Heart right ventricle (tissue), 16 donors: ENCODE measurements at places on chromosomes 5 and 9. TPM values are rescaled to one million over a fixed set of nuclear protein-coding genes. Genes with fewer than 3 reads are reported as not detected.

SPATA31C1 gene
- total RNA-seq = not detected

FAM221B gene
- total RNA-seq = not detected

PCDHA1 gene
- not detected for total RNA-seq

LIFR gene
- total RNA-seq = 34.7 TPM

SHOC1 gene
- not detected for total RNA-seq

PTGS1 gene
- total RNA-seq = 2.3 TPM

IFNA8 gene
- not detected for total RNA-seq

GRCh38 chr5:56102889-56103288, 108.1 kb upstream of the IL6ST start:
- DNase-seq = no peak

DNA sequence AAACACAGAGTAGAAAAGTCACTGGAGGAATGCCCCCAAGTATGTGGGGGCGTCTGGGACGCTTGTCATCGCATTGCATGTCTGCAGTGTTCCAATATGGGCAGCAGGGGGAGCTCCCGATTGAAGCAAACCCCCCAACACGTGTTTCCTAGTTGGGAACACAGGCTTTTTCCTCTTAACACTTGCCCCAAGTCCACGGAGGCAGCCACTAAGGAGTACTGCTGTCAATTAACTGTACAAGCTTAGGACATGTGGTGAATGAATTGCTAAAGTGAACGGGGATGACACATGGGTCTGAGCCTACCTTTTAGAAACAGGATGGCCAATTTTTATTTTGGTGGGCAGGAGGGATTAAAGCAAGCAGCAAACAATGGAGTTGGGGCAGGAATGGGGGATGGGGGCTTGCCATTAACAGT, 2.2 kb downstream of the GABRB2 start:
- no peak for DNase-seq

- DNase-seq = peak; percentile 82
Observed at GRCh38 chr9:137064027-137064879, 6.1 kb downstream of the SAPCD2 start.

- DNase-seq = no peak
Observed at GRCh38 chr5:75349663-75350062, 12.6 kb downstream of the HMGCR start.

GRCh38 chr9:96497117-96497399, 47.1 kb downstream of the HABP4 start:
- no peak for DNase-seq

DNA sequence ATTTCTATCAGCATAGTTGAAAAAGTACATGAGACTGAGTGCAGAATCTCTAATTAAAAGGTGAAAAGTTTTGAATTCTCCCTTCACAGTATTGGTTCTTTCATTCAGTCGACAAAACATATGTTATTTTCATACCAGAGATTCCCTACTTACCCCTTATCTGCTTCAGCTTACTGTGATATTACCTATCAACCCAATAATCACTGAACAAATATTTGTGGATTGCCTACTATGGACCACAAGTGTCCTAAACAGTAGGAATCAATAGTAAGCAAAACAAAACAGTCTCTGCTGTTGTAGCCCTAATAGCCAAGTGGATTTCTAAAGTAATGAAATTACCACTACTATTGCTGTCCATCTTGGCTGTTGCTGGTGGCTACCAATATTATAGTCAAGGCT, 11.5 kb downstream of the CCDC152 start:
- DNase-seq = no peak

- DNase-seq = no peak
Observed at GRCh38 chr9:107127608-107128007, 155.5 kb upstream of the RAD23B start.
